Epithelial cell of prostate (primary cell): ENCODE measurements at places on chromosomes 2 and 18.

- DNase-seq = no peak
Observed at GRCh38 chr2:101751875-101752619, 54.5 kb downstream of the MAP4K4 start.

DNA sequence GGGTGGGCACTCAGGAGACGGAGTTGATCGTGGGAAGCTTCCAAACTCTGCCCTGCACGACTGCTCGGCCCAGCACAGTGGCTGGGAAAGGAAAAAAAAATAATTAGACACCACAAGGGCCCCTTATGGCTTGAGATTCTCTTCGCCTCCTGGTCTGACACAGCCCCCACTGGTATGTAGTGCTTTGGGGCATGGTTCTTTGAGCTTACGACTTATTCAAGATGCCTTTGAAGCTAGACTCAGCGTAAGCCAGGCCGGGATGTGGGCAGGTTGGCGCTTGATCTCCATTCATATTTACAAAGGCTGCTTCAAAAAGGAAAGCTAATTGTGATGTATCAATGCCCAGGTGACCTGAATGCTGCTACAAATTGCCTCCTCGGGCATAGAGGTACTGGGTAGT lies 50.5 kb downstream of the CXCR4 start:
- DNase-seq = no peak

DNA sequence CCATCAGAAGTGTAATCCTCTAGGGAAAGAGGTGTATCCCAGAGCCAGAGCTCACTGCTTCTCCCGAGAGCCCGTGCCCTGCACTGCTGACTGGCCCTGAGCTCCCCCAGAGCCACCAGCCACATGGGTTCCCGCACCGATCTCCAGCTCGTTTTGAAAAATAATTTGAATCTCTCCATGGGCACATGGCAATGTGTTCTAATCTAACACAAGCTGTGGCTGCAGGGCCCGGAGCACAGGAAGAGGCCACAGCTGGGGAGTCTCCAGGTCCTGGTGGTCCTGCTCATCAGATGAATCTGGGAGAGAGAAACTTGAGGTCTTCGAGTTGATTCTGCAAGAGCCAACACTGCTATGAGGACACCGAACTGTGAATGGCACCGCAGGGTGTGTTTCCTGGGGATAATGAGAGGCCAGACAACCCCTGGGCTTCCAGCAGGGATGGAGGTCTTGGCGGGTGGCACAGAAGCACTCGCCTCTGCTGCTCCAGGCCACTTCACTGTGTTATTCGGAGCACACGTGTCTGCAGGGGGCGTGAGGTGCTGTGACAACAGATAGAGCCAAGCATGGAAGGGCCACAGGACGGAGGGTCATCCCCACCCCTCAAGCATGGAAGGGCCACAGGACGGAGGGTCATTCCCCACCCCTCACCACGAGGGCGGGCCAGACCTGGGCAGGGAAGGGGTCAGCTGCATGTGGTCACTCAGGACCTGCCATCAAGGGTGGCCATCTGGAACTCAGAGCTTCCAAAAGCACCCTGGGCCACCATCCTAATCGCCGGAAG lies 196.8 kb downstream of the NDUFA10 start:
- no peak for DNase-seq

DNA sequence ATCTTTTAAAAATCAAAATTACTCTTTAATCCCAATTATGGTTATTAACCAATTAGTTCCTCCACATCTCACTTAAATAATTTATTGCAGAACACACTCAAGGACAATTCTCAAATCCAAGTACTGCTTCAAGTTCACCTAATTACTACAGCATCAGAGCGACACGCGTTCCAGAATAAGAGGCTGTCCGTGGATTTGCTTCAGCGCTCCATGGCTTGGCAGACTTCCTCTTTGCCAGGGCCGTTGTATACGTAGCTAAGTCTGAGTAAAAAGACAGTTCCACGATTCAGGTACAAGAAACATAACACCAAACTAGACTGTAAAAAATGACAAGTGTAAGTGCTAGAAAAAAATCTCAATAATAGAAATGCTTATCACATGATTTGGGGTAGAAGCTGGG lies 153.2 kb upstream of the MYT1L start:
- no peak for DNase-seq

GRCh38 chr2:233684640-233685039 lies 2.9 kb downstream of the UGT1A7 start:
- no peak for DNase-seq

GRCh38 chr18:52903857-52904256 lies 563.9 kb downstream of the DCC start:
- no peak for DNase-seq

- DNase-seq = no peak
Observed at GRCh38 chr2:195146761-195147541, 510.1 kb upstream of the SLC39A10 start.

DNA sequence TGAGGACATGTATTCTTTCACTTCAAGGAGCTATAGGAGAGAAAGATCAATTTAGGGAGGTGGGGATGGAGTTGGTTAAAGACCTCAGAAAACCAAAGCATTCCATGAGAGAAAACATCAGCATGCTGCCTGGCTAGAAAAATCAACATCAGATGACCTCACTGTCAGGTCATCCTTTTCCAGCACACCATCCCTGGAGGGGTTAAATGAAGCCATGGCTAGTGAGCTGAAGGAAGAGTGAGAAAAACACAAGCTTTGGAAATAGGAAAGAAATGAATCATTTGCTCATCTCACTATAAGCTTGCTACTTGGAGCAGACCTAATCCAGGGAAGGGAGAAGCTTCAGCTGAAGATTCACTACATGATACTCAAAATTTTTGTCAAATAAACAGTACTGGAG lies 109.5 kb upstream of the ITGB6 start:
- DNase-seq = no peak

GRCh38 chr18:79583984-79584401 lies 95.6 kb upstream of the CTDP1 start:
- no peak for DNase-seq
